ENCODE measurements at places on chromosomes 2 and 18.

- DNase-seq, result no peak
These were observed 100.1 kb upstream of the KLF7 start for GRCh38 chr2:207265869-207266268.

GRCh38 chr18:45984546-45985235 lies 17.6 kb upstream of the EPG5 start:
- DNase-seq, result no peak

DNA sequence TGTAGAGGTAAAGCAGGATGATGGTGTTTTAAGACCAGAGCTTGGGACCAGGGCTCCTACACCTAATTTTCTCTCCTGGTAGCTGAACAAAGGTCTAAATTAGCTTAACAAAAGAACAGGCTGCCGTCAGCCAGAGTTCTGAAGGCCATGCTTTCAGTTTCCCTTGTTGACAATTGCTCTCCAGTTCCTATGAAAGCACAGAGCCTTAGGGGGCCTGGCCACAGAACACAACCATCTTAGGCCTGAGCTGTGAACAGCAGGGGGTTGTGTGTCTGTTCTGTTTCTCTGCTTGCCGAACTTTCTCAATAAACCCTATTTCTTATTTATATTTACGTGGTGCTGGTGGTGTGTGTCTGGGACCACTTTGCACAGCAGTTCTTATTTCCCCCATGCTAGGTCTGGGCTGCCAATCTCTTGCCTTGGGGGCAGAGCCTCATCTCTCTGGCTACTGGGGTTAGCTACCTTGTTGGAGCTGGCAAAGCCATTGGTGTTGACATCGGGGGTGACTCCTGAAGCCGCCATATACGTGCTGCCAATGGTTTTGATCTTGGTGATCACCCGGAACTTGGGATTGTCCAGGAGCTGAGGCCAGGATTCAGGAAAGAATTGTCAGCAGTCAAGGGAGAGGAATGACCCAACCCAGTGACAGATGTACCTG lies 29.0 kb downstream of the CENPO start:
- no peak for DNase-seq

DNA sequence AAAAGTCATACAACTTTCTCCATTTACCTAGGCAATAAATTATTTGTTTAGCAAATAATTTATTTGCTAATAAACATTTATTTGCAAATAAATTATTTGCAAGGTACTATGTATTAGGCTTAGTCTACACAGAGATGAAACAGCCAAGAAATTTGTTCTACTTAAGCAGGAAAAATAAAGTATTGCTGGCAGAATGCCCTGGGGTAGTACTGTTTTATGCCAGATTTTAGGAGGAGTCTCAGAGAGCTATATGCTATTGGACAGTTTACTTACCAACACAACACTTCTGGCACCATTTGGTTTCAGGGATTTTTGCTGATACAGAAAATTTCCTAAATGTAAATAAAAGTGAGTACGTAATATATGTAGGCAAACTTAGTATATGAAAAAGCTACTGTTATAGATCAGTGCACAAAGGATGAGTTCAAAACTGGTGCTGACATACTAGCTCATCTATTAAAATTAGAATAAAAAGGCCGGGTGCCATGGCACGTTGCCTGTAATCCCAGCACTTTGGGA lies 23.2 kb upstream of the CDKL4 start:
- DNase-seq, result no peak

Data from fibroblast of skin of left biceps (primary cell).